Heart right ventricle (tissue), 16 donors: ENCODE measurements at places on chromosomes 2 and 18. TPM values are rescaled to one million over a fixed set of nuclear protein-coding genes. Genes with fewer than 3 reads are reported as not detected.
A peak's percentile ranks its signal among the peaks of the same experiment; 100 is the strongest.

- H3K36me3 ChIP-seq, result no peaks in the 10 kb centered on the region
- no peaks in the 10 kb centered on the region for H3K27me3 ChIP-seq
- H3K4me1 ChIP-seq, result no peaks in the 10 kb centered on the region
- H3K27ac ChIP-seq, result no peak overlapping the region
- H3K4me3 ChIP-seq, result no peak overlapping the region
Observed at GRCh38 chr2:224769489-224769888, 53.3 kb upstream of the CCDC195 start.

Gene SKOR2
- not detected for total RNA-seq

- no peaks in the 10 kb centered on the region for H3K36me3 ChIP-seq
- H3K4me1 ChIP-seq, result peaks cover 7% of the 10 kb centered on the region
- no peak for DNase-seq
- H3K27me3 ChIP-seq, result no peaks in the 10 kb centered on the region
- no peak overlapping the region for H3K27ac ChIP-seq
- no peak overlapping the region for H3K4me3 ChIP-seq
Observed at GRCh38 chr2:216787851-216788540, 71.9 kb downstream of the TNP1 start.

Gene NGEF
- total RNA-seq, result 0.27 TPM

Gene OTOS
- total RNA-seq, result not detected

Gene PLCL1
- 95.8 TPM for total RNA-seq

GRCh38 chr2:133235968-133236367 is 332.3 kb downstream of the NCKAP5 start:
- H3K27me3 ChIP-seq, result no peaks in the 10 kb centered on the region
- no peak for DNase-seq
- H3K27ac ChIP-seq, result no peak overlapping the region
- H3K36me3 ChIP-seq, result no peaks in the 10 kb centered on the region

Gene ADD2
- total RNA-seq, result 1.2 TPM

Gene ATP8B1
- total RNA-seq, result 13.1 TPM

Gene METTL4
- 4.9 TPM for total RNA-seq

Gene PLEKHH2
- total RNA-seq, result 1.6 TPM

Gene MTX2
- total RNA-seq, result 37.3 TPM

Gene LOXL3
- total RNA-seq, result 2.4 TPM

Gene BOD1L2
- not detected for total RNA-seq

DNA sequence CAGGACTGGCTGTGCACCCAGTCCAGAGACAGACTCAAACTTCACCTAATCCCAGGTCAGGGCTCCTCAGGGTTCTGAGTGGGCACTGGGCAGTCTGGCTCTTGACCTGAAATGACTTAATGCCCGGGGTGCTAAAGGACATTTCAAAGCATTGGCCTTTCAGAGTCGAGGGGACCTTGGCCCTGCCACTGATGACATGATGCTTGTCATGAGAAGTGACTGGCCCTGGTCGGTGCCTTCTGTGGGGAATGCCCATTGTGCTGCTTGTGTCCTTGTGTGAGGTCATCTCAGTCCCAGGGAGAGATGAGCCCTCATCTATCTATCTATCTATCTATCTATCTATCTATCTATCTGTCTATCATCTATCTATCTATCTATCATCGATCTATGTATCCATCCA is 81.3 kb downstream of the CTAGE1 start:
- no peak for DNase-seq
- H3K4me3 ChIP-seq, result no peak overlapping the region
- no peaks in the 10 kb centered on the region for H3K36me3 ChIP-seq
- H3K27ac ChIP-seq, result peak overlapping the region; percentile 40
- H3K27me3 ChIP-seq, result no peaks in the 10 kb centered on the region

GRCh38 chr2:44109166-44109565 is 59.5 kb upstream of the PPM1B start:
- no peaks in the 10 kb centered on the region for H3K4me1 ChIP-seq
- no peak overlapping the region for H3K27ac ChIP-seq
- no peak for DNase-seq
- no peak overlapping the region for H3K4me3 ChIP-seq
- no peaks in the 10 kb centered on the region for H3K27me3 ChIP-seq

Gene C1QL2
- not detected for total RNA-seq

DNA sequence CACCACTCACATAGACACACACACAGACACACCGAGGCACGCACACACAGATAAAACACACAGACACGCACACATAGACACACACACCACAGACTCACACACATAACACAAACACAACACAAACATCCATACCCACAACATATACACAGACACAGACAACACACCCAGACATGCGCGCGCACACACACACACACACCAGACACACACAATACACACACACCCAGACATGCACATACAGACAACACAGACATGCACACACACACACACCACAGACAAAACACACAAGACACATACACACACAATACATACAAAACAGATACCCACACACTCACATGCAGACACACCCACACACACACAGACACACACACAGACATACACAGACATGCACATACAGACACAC is 95.4 kb upstream of the SMAD7 start:
- H3K36me3 ChIP-seq, result no peaks in the 10 kb centered on the region
- no peaks in the 10 kb centered on the region for H3K27me3 ChIP-seq

Gene SKA1
- total RNA-seq, result 0.18 TPM

- no peak overlapping the region for H3K4me3 ChIP-seq
- H3K4me1 ChIP-seq, result peaks cover 45% of the 10 kb centered on the region
- DNase-seq, result no peak
- H3K36me3 ChIP-seq, result no peaks in the 10 kb centered on the region
Observed at GRCh38 chr2:231193216-231193615, 5.2 kb upstream of the ARMC9 start.

DNA sequence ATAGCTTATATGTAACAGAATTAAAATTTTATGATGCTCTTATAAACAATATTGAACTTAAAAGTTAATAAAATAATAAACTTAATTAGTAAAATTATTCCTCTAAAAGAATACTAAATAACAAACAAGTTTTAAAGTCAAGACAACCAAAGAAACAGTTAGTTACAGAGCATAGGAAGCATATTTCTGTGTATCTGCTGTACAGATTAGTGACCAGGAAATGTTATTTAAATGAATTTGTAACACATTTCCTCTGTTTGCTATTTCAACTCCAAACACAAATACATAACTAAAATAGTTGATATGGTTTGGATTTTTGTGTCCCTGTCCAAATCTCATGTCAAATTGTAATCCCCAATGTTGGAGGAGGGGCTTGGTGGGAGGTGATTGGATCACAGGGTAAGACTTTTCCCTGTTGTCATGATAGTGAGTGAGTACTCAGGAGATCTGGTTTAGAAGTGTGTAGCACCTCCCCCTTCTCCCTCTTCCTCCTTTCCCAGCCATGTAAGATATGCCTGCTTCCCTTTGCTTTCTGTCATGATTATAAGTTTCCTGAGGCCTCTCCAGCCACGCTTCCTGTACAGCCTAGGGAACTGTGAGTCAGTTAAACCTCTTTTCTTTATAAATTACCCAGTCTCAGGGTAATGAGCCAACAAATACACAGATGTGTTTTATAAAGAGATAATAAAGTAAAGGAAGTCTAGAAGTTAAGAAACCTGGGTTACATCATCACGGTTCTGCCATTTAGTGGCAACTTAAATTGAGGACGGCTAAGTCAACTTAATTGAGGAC is 51.8 kb downstream of the ROCK2 start:
- no peaks in the 10 kb centered on the region for H3K27me3 ChIP-seq
- H3K4me3 ChIP-seq, result no peak overlapping the region
- peak overlapping the region; percentile 66 for H3K27ac ChIP-seq

- H3K36me3 ChIP-seq, result no peaks in the 10 kb centered on the region
- no peaks in the 10 kb centered on the region for H3K27me3 ChIP-seq
- no peak for DNase-seq
- no peak overlapping the region for H3K27ac ChIP-seq
Observed at GRCh38 chr2:71934595-71935261, 212.9 kb downstream of the CYP26B1 start.

DNA sequence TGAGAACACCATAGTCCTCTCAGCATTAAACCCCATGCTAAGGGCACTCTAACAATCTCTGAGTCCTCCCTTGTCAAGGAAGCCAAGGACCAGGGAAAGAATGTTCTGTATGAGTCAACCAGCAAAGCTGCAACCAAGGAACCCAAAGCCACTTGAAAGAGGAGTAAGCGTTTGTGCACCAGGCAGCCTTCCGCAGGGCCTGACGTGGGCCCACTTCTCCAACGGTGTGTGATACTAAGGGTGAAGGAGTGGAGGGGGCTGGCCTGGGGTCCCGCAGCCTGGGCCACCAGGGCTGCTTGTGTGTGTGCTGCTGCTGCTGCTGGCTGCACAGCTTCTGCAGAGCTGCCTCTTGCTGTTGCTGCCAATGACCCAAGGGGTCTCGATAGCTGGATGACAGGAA is 30.1 kb upstream of the GALNT14 start:
- H3K27me3 ChIP-seq, result no peaks in the 10 kb centered on the region
- no peak overlapping the region for H3K4me3 ChIP-seq
- no peak for DNase-seq
- H3K4me1 ChIP-seq, result no peaks in the 10 kb centered on the region
- no peak overlapping the region for H3K27ac ChIP-seq

DNA sequence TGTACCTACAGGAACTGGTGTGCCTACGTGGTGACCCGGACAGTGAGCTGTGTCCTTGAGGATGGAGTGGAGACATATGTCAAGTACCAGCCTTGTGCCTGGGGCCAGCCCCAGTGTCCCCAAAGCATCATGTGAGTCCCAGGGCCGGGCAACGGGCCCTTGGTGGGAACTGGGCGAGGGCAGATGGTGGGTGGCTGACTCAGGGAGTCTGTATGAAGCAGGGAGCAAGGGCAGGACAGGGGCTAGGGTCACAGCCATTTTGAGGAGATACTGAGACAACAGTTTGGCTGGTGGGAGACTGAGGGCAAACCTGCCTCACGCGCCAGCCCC is 1.7 kb downstream of the EMILIN1 start:
- H3K4me1 ChIP-seq, result peaks cover 4% of the 10 kb centered on the region
- H3K4me3 ChIP-seq, result peak overlapping the region; percentile 64
- no peaks in the 10 kb centered on the region for H3K27me3 ChIP-seq
- H3K27ac ChIP-seq, result peak overlapping the region; percentile 81
- H3K36me3 ChIP-seq, result no peaks in the 10 kb centered on the region
